HCT116 (cell line): ENCODE measurements at places on chromosomes 12 and 14. TPM values are rescaled to one million over a fixed set of nuclear protein-coding genes. Genes with fewer than 3 reads are reported as not detected.

The ASB2 gene
- not detected for total RNA-seq

The TEX52 gene
- total RNA-seq = not detected

The SOAT2 gene
- 0.17 TPM for total RNA-seq

The CATSPERB gene
- total RNA-seq = 0.74 TPM

The ADCY4 gene
- 0.86 TPM for total RNA-seq

The GUCY2C gene
- total RNA-seq = not detected

The TSPAN19 gene
- total RNA-seq = 0.32 TPM

The NTS gene
- total RNA-seq = not detected

The PTHLH gene
- total RNA-seq = not detected

DNA sequence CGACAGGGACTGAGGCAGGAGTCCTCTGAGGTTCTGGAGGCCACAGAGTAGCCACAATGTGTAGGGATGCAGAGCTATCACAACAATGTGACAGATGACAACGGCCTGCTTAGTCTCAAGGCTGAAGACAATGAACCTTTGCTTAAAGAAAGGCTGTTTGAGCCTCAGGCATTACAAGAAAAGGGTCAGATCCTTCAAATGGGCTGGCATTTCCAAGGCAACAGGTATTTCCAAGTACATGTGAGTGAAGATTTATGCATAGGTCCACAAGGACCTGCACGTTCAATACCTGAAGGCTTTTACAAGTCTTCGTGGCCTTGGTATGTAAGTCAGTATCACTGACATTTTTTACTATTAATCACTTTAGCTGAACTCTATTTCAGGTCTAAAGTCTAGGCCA is 62.0 kb downstream of the TMCC3 start:
- no peak for DNase-seq

DNA sequence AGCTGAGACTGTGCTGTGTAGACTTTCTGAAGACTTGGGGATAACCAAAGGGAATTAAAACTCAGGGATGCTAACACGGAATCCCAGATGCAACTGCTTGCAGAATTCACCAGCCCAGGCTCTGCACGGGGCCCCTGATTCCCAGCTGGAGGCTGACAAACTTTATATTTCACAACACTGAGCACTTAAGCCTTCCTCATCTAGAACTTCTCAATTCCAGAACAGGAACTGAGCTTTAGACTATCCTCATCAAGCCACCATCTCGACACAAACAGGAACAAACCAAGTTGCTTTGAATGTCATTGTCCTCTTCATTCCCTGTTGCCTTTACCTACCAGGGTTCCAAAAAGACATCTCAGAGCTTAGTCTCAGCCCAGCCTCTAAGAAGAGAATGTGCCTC is 22.2 kb downstream of the CCDC63 start:
- DNase-seq = no peak

DNA sequence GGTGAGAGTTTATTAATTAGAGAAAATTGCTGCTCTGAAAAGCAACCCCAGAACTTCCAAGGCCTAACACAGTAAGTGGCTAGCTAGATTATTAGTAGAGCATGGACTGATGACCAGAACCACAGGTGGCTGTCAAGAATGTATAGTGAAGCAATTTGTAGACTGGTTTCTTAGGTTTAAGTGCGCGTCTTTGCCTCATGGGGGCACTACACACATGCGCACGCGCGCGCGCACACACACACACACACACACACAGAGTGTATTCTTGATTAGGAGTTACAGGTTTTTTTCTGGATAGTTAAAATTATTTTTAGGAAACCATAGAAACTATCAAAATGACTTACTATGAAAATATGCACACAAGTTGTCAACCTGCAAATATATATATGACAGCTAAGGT is 66.5 kb downstream of the BHLHE41 start:
- peak; percentile 36 for DNase-seq

DNA sequence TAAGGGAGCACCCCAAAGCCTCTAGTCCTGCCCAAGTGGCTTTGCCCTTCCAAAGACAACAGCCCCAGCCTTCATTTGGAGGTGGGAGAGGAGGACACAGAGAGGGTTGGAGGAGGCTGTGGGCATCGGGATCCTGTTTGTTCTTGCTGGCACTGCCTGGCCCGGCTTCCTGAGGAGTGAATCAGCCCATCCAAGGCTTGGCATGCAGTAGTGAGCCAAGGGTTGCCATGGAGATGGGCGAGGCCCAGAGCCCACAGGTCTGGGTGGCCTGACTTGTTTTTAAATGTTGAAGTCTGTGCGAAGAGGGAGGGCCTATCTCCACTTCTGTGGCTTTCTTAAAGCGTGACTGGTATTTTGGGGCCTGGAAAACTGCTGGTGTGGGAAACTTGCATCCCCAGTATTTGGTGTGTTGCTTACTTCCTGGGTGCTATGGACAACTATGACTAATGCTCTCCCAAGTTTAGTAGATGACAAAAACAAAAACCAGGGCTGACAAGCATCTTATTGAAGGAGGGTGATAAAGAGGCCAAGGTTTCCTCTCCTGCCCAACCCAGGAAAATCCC is 15.8 kb downstream of the CD9 start:
- peak; percentile 93 for DNase-seq

DNA sequence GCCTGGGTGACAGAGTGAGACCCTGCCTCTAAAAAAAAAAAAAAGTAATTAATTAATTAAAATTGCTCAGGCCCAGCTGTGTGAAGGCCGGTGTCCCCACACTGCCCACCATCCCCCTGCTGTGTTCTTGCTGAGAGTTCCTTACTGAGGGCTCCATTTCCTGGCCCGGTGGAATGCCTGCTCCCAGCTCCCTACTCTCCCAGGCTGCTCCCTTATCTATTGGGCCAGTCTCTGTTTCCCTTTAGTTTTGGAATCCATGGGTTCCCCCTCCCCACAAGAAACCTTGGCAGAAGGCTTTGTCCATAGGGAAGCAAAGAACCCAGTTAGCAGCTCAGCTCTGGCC is 19.0 kb downstream of the MLXIP start:
- DNase-seq = no peak

GRCh38 chr12:50988871-50989270 is 36.5 kb downstream of the HIGD1C start:
- DNase-seq = no peak

DNA sequence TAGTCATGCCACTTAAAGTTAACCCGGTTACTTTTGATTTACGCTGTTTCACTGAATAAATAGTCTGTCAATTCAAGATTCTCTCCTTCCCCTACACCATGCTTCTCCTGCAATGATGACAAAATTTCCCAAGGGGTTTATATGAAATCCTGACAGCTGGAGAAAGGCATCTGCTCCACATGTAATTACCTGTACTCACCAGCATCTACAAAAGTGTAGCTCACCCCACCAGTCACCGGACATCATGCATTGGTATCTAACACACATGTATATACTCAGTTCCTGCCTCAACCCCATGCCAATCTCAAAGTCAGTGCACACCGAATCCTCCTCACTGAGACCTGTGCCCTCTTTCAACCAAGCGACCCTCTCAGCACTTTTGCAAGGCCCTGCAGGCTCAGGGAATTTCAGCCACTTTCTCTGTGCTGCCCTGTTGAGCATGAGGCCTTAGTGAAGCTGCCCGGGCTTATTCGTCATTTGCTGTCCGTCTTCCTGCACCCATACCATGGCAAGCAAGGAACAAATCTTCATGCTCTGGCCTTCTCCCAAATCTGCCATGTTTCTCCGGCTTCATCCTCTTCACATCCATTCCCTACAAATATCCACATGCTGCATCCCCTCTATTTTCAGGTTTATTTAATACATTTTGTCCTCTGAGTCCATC is 131.6 kb downstream of the SEC23A start:
- DNase-seq = no peak

GRCh38 chr12:63906876-63907275 is 62.4 kb downstream of the SRGAP1 start:
- DNase-seq = no peak

DNA sequence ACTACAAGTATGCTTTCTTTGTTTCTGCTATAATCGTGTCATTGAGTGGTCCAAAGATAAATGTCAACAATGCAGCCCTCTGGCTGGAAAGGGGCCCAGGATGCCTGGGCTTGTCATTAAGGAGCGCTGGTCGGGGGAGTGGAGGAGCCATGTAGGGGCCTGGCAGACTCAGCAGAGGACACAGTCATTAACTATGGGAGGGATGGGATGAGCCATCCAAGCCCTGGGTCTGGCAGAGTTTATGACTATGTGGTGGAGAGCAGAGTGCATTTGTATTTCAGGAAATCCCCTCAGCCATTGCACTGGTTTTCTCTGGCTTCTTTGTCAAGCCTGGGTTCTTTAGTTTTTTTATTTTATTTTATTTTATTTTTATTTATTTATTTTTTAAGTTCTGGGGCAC is 243.1 kb downstream of the C12orf75 start:
- DNase-seq = no peak

GRCh38 chr14:91406982-91407381 is 10.6 kb downstream of the CCDC88C start:
- no peak for DNase-seq

GRCh38 chr14:64196056-64196455 is 98.1 kb downstream of the ESR2 start:
- DNase-seq = no peak

- DNase-seq = no peak
Observed at GRCh38 chr12:53935383-53936341, 3.0 kb upstream of the HOXC13 start.

DNA sequence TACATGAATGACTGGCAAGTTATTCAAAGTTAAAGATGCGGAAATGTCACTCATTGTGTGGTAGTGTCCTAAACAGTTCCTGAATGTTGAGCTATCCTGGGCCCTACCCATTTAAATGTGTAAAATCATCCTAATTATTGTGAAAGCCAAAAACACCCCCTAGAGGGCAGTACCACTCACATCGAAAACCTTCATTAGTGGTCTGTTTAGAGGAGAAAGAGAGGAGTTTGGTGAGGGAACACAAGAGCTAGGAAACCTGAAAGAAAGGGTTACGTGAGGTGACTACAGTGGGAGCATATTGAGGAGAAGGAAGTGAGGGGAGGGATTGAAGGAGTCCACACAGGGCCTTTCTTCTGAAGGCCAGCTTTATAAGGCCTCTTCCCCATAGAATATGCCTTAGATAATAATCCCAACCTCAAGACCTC is 2.5 kb upstream of the TEP1 start:
- DNase-seq = peak; percentile 43

- DNase-seq = no peak
Observed at GRCh38 chr12:123686636-123687190, 15.8 kb downstream of the TCTN2 start.

DNA sequence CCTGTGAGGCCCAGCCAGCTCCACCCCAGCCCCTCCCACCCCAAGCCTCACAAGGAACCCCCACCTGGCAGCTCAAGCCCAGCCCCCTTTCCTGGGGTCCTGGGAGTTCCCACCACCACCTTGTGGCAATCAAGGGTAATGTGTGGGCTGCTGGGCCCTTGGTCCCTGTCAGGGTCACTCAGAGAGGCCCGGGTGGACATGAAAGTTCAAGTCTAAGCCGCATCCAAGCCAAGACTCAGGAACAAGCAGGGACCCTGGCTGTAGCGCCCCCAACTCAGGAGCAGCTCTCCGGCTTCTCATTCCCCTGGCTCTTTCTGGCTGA is 106.4 kb upstream of the C14orf180 start:
- no peak for DNase-seq

GRCh38 chr14:39680777-39681176 is 248.5 kb upstream of the FBXO33 start:
- DNase-seq = no peak

- DNase-seq = no peak
Observed at GRCh38 chr12:1777798-1778197, 42.6 kb upstream of the LRTM2 start.

GRCh38 chr14:70857496-70857890 is 48.2 kb upstream of the MAP3K9 start:
- DNase-seq = no peak

DNA sequence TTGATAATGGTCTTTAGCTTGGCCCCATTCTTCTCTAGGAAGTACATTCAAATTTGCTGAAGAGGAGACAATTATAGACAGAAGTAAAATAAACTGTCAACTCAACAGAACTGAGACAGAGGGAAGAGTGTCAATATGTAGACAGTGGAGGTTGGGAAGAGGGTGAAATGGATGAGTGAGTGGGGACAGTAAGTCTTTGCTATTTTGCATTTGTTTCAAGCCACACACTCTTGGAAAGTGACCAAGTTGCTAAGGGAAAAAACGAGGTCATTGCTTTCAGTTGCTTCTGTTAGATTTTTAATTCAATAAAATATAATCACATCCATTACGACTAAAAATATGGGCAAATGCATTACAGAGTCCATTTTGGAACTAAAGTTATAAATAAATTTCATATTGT is 47.8 kb downstream of the BTBD7 start:
- DNase-seq = no peak

GRCh38 chr14:78341827-78342389 is 171.7 kb downstream of the NRXN3 start:
- no peak for DNase-seq

DNA sequence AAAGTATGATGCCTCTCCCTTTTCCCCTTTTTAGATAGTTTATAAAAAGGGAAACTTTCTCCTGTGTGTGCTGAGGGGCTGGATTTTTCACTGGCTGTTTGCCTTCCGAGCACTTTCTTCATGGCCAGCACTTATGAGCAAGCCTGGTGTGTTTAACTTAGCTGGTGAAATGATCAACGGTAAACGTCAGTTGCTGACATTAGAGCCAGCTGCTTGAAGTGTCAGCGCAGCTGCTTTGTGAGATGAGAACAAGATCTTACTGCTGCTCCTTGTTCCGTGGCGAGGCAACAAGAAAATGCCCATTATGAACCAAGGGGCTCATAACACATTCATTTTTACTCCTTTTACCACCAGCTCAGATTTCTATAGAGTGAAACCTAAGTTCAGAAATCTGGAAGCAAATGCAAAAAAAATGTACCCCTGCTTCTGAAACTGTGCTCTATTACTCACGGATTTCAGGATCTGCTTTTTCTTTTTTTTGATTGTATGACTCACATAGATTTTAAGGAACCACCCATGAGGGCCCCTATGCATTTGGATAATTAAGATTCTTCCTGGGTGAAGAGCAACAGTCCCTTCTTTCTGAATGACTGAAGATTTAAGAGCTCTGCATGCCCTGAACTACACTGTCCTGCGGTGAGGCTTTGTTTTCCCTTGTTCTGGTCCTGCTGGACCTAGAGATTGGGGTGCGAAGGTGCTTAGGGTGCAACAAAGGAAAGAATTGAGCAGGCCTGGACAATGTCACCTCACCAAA is 74.3 kb upstream of the CPM start:
- DNase-seq = no peak

DNA sequence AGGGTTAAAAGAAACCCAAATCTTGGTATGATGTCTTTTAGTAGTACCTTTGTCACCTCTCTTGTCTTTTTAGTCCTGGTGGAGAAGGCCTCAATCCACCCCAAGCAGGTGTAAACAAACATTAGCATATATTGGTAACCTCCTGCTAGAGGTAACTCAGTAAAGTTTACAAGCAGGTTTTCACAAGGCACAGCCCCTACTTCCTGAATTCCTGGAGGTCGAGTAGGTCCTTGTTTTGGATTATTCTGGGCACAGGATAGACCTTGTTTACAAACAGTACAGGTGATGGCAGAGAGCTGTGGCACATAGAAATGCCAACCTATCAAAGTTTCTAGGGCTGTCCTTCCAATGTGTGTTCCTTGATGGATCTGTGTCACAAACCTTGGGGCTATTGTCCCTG is 99.1 kb downstream of the ALG10 start:
- no peak for DNase-seq
